Astrocyte of the hippocampus (primary cell): ENCODE measurements at places on chromosomes 12 and 14.
A peak's percentile ranks its signal among the peaks of the same experiment; 100 is the strongest.

DNA sequence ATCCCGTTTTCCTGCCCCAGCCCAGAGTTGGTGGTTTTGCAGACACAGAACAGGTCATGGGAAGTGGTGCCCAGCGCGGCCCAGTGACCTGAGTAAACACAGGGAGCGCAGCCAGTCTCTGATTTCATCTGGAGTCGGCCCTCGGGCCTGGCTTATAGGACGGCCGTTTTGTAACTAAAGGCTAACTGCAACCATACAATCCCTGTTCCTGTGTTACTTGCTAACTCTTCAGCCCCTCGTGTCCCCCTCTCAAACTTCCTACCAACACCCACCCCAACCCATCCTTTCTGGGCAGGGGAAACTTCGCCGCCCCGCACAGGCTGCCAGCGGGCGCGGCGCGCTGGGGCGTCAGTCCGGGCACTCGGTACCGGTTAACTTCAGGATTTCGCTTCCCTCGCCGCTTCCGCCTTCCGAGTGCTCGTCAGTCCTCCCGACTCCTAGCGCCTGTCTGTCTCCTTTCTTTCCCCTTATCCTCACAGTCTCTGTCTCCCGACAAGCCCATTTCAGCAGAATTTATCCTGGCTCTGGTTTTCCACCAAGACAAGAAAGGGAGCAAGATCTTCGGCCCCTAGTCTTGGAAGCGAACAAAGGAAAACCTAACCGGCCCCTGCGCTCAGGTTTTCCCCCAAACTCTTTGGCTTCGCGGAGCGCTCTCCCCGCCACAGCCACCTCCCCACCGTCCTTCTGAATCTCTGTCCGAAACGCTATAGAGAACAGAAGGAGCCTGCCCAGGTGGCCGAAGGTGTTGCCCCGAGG, 2.0 kb downstream of the SIX1 start:
- DNase-seq = peak; percentile 46

DNA sequence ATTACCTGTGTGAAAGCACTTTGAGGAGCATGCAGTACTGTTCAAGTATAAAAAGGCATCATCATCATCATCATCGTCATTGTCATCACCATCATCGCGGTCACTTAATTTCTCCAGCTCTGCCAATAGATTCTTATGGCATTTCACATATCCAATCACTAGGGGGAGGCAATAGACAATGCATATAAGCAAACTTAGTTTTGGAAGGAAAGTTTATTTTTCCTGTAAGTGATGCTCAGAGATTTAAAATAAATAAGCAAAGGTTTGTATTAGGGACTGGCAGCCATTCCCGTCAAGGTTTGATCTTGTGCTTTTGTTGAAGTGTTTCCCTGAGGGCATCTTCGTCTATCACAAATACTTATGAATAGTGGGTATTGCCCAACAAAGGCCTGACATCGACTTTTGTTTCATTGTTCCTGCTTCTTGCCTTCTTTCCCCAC, 127.4 kb downstream of the KTN1 start:
- peak; percentile 66 for DNase-seq

DNA sequence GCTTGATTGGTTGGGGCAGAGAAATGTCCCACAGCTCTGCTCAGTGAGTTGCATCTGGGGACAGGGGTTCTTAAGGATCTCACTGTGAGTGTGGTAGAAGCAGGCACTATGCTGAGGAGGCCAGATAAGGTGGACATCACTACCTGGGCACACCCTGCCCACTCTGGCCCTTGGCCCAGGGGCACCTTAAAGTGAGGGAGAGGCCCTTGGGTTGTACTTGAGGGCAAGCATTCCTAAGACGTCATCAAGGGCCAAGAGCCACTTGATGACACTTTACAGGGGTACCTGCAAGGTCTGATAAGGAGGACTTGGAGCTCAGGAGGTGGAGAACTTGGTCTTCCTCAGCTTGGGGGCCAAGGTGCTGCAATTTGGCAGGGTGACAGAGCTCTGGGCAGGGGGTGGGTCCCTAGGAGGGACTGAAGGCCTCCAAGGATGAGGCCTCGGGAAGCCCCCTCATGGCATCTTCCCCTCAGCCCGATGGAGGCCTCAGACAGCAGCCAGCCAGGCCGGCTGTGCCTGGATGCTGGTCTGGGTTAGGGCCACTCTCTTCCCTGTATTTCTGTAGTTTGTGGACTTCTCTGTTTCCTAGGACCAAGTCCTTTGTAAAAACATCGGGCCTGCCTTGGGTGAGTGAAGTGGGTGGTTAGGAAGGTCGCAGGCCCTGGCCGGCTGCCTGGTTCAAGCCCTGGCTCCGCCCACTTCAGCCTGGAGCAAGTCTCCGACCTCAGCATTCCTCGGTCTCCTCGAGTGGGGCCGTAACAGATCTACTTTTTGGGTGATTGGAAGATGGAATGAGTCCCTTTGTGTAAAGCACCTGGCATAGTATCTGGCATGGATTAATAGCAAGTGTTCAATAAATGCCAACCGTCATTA, 24.8 kb downstream of the GPR68 start:
- DNase-seq = no peak

DNA sequence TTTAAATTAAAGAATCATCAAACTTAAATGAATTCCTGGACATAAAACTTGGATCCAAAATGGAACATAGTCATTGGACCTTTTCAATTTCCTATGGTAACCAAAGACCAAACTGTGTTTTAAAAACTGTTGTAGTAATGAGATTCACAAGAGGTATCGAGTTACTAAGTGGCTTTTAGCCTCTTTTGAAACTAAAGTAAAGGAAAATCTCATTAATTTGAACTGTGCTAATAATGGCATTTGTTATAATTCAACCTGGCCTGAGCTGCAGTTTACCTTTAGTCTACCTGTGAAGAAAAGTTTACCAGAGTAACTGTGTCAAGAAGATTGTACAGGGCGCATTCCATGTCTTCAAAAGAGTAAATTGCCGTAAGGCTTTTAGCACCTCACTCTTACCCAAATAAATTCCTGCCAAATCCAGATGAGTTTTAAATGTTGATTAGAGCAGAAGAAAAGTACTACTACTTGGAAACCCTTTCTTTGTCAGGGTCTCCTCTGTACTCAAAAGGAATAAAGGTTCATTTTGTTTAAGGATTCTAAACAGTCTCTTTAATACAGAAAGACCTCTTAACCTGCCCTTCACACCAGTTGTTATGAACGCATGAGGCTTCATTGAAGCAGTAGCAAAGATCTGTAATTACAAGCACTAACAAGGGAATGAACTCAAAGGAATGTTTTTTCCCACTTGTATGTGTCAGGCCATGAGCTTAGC, 17.1 kb upstream of the MED13L start:
- no peak for DNase-seq

GRCh38 chr14:95095996-95096395, 61.3 kb downstream of the DICER1 start:
- peak; percentile 15 for DNase-seq

- DNase-seq = no peak
Measured at GRCh38 chr14:28765831-28766468, 637 bp upstream of the FOXG1 start.

DNA sequence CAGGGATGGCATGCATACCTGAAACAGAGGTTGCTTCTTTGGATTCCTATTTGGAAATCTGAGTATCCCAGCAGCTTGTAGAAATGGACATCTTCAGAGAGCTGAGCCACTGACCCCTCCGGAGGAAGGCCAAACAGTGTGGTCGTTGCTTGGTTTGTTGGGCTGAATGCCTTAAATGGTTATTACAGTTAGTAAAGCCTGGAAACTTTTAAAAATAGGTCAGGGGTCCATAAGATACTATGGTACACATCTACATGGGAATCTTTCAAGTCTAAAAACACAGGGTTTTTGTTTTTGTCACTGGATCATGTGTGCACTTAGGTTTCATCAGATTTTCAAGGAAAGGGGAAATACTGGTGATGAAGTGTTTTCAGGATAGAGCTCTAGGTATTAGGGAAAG, 7.7 kb downstream of the DYRK2 start:
- DNase-seq = no peak

- no peak for DNase-seq
Measured at GRCh38 chr14:89498878-89499277, 81.8 kb upstream of the FOXN3 start.

- peak; percentile 92 for DNase-seq
Measured at GRCh38 chr14:23094666-23095195, at the start of gene ACIN1. TSS of gene ACIN1 (minus strand) at chr14:23095136. CDS start at chr14:23095112, 24 bp downstream.

DNA sequence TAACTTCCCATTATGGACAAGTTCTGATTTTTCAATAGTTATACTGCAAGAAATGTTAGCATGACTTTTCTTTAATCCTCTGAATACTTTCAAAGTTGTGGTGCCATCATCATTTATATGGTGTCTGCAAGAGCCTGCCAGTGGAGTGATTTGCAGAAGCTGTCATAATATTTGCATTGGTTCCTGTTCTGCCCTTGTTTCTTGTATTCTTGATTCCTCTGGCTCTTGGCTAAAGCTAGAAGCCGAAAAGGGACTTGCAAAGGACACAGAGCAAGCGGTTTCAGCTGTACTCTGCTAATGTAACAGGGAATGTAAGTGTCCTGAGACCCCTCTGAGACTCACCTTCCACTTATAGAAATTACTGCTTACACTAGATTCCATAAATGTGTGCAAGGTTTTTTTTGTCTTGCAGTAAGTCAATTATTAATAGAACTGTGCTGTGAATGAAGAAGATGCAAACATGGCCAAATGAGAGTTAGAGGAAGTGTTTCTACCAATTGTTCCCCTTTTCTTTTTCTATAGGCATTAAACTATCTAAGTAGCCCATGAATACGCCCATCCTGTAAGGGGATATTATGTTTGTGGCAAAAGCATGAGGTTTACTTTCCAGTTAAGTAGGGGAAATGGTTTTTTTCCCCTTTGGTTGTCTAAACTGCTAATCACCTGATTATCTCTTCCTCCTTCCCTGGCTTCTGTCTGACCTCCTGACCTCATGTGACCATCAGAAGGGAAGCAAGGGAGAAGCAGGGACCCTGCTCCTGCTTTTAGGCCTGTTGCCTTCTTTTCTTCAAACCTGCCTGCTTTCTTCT, 5.3 kb downstream of the DYRK4 start:
- no peak for DNase-seq

DNA sequence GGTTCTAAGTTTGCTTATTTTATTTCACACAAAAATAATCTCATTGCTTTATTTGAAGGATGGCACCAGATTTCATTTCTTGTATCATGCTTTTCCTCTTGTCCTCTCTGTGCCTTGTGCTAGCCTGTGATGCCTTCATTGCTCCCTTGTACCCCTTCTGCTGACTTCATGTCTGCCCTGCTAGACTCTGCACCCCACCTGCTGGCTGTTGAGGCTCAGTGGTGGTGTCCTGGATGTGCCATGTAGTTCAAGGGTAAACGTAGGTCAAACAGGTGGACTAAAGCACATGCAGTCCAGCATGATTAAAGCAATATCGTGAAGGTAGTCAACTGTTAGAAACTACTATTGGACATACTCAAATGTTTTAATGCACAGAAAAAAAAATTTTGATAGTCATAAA, 21.6 kb downstream of the MRPS35 start:
- DNase-seq = peak; percentile 9

DNA sequence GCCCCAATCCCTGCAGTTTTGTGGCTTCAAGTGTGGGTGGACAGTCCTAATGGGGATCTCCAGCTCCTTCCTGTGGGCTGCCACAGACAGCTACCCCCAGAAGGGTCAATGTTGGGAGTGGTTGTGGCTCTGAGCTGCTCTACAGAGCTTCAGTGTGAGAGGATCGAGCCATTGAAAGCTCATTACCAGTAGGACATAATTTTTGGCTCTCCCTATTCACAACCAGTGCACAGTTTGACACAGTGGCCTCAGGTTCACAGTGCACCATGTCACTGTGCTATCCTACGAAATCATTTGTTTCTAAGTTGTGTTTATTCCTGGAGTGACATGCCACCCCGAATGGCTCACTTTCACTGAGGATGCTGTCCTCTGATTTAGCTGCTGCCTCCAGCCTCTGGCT, 22.8 kb downstream of the TMBIM6 start:
- no peak for DNase-seq

- DNase-seq = no peak
Measured at GRCh38 chr14:71464840-71465239, 467.4 kb upstream of the RGS6 start.

DNA sequence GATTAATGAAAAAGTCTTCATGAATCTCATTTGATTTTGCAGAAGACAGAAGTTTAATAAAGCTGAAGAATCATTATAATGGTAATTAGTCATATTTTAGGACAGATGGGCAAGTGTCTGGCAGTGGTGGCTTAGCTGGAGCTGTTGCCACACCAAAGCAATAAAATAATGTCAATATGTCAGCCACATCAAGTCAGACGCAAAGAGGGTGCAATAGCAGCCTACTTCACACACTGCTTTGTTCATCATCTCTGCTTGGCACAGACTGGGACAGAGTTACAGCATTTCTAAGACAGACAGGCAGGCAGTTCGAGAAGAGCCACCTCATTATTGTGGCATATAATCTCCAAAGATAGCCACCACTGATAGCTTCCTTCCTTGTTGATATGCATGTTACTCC, 16.9 kb upstream of the KRR1 start:
- DNase-seq = peak; percentile 4

GRCh38 chr12:131231032-131231980, 277.6 kb downstream of the ADGRD1 start:
- no peak for DNase-seq
